ENCODE measurements at places on chromosomes 5 and 9. TPM values are rescaled to one million over a fixed set of nuclear protein-coding genes. Genes with fewer than 3 reads are reported as not detected.
A peak's percentile ranks its signal among the peaks of the same experiment; 100 is the strongest.

GRCh38 chr5:157323107-157323706, 57.3 kb downstream of the CYFIP2 start:
- H3K36me3 ChIP-seq = no peaks in the 10 kb centered on the region
- DNase-seq = no peak
- H3K27me3 ChIP-seq = no peaks in the 10 kb centered on the region

- no peak overlapping the region for H3K4me3 ChIP-seq
- H3K27me3 ChIP-seq = no peaks in the 10 kb centered on the region
- peak; percentile 80 for DNase-seq
Measured at GRCh38 chr9:128550770-128551656, 1.4 kb upstream of the SPTAN1 start.

DNA sequence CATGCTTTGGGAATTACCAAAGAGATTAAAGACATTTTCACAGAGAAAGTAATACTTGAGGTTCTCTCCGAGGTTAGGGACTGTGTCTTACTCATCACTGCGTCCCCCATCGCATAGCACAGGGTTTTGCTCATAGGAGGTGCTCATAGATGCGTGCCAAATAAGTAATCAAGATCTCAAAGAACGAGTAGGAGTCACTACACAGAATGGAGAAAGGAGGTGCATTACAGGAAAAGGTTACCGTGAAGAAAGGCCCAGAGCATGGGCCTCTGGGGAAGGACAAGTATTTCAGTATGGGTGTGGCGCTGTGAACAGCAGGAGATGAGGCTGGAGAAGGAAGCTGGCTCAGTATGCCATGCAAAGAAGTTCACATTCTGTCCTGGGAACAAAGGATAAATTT, 182.4 kb downstream of the ACTL7B start:
- no peak overlapping the region for H3K4me3 ChIP-seq
- H3K36me3 ChIP-seq = no peaks in the 10 kb centered on the region
- no peaks in the 10 kb centered on the region for H3K27me3 ChIP-seq
- no peak for DNase-seq
- H3K27ac ChIP-seq = no peak overlapping the region

ZNF300 gene
- 4.3 TPM for total RNA-seq

GRCh38 chr5:66517351-66517750, 78.8 kb upstream of the MAST4 start:
- no peak overlapping the region for H3K27ac ChIP-seq

All from sigmoid colon (tissue), 7 donors.